ENCODE measurements at places on chromosomes 1 and 21. TPM values are rescaled to one million over a fixed set of nuclear protein-coding genes. Genes with fewer than 3 reads are reported as not detected.

Gene SLC44A3
- 0.99 TPM for total RNA-seq

Gene GNAT2
- not detected for total RNA-seq

Gene RIPPLY3
- not detected for total RNA-seq

DNA sequence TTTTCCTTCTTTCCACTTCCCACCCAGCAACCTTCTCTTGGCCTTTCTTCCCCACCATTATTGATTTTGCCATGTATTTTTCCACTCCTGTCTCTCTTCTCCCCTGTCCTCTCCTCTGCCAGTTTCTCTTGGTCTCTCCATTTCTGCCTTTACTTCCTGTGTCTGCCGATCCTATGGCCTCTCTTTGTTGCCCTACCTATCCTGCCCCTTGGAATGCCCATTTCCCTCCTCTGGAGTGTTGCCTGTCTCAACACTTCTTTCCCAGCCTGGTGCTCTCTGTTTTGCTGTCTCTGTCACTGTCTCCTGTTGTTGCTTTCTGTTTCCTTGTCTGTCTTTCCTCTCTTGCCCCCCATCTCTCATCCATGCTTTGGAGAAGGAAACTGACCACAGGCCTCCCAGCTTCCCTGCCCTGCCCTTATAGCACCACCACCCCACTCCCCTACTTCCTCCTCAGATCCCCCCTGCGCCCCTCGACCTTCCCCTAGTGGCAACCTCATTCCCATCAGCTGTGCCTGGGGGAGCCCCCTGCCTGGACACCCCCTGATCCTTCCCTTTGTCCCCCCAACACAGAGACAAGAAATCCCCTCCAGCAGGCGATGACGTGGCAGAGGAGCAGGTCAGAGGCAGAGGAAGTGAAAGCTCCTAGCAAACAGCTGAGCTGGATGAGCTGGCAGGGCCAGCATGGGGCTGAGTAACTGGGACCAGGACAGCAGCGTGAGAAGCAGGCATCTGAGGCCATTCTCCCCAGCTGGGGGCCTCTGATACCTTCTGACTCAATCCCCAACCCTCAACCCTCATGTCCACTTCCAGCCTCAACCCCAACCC lies 6.6 kb upstream of the ETV3L start:
- no peak for DNase-seq

DNA sequence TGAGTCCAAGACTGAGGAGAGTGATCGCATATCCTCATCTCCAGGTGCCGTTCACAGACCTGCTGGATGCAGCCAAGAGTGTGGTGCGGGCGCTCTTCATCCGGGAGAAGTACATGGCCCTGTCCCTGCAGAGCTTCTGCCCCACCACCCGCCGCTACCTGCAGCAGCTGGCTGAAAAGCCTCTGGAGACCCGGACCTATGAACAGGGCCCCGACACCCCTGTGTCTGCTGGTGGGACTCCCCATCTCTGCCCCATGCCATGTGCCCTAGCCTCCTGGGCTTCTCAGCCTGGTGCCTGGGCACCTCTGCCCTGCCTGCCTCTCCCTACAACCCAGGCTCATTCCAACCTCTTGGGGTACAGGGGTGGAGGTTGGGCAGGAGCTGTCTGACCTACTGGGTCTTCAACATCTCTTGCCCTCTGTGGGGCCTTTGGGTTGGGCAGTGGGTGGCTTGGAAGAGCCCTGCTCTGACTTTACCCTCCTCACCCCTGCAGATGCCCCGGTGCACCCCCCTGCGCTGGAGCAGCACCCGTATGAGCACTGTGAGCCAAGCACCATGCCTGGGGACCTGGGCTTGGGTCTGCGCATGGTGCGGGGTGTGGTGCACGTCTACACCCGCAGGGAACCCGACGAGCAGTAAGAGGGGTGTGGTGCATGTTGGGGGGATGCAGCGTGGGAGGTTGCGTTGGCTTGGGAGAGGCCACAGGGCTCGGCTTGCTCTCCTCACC lies 7.2 kb downstream of the AMPD2 start:
- no peak for DNase-seq

- DNase-seq = no peak
Observed at GRCh38 chr1:71377886-71378285, 297.1 kb upstream of the ZRANB2 start.

DNA sequence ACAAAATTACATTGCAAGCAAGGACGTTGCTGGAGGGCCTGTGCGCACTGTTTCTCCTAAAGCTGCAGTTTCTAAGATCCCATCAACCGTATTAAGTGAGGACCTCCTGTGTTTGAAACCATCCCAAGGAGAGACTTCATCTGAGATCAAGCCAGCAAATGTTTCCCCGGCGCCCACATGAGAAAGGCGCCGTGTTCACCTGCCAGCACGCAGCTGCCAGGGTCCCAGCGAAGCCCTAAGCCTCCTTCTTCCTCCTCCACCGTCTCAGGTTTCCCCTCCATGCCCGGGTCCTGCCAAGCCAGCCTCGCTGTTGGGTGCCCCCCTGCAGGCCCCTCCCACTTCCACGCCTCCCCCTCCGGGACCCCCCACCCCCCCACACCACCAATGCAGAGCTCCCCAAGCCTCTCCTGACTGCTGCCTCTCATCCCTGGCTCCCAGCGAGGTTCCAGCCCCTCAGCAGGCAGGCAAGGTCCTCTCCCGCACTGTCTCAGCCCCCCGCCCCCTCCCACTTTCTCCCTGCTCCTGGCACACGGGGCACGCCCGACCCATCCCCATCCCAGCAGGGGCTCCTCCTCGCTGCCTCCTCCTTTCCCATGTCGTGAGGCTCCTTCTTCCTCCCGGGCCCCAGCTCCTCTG lies 8.6 kb upstream of the TFF1 start:
- no peak for DNase-seq

DNA sequence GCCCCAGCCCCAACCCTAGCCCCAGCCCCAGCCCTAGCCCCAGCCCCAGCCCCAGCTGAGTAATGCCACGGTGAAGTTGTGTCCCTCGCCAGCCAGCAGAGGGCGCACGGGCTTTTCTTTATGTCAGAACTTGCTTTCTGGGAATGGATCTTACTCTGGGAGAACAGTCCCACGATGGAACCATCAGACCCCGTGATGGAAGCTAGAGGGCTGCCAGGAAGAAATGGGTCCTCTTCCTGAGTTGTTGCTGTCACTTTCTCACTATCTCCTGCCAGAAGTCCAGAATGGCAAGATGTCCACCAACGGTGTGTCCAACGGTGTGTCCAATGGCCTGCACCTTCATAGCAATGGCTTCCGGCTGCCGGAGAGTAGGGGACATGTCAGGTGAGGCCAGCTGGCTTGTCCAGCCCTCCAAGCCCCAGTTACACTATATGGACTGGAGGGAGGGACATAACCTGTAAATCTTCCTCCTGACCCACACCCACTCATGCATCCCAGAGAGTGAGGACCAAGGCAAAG lies 25.1 kb upstream of the TMEM222 start:
- DNase-seq = no peak

DNA sequence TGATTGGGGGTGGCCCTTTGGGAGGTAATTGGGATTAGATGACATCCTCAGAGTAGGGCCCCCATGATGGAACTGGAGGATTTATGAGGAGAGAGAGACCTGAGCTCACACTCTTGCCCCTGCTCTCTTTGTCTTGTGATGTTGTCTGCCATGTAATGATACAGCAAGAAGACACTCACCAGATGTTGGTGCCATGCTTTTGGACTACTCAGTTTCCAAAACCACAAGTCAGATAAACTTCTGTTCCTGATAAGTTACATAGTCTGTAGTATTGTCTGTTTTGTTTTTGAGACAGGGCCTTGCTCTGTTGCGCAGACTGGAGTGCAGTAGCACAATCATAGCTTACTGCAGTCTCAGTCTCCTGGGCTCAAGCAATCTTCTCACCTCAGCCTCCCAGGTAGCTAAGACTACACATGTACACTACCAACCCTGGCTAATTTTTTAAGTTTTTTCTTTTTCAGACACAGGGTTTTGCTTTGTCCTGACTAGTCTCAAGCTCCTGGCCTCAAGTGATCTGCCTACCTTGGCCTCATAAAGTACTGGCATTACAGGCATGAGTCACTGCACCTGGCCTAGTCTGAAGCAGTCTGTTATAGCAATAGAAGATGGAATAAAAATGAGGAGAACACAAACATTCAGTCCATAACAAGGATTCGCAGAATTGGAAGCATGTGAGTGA lies 115.0 kb upstream of the GALNT2 start:
- no peak for DNase-seq

All from T-cell (primary cell).